ENCODE measurements at places on chromosomes 5 and 9.

- no peak for DNase-seq
These were observed 264.3 kb upstream of the PANK3 start for GRCh38 chr5:168843277-168844015.

GRCh38 chr9:97794666-97795065 is 58.4 kb upstream of the FOXE1 start:
- no peak for DNase-seq

- DNase-seq, result peak; percentile 2
These were observed 97.4 kb downstream of the CDH9 start for GRCh38 chr5:26940994-26941393.

GRCh38 chr9:79395228-79395627 is 176.5 kb upstream of the TLE4 start:
- no peak for DNase-seq

DNA sequence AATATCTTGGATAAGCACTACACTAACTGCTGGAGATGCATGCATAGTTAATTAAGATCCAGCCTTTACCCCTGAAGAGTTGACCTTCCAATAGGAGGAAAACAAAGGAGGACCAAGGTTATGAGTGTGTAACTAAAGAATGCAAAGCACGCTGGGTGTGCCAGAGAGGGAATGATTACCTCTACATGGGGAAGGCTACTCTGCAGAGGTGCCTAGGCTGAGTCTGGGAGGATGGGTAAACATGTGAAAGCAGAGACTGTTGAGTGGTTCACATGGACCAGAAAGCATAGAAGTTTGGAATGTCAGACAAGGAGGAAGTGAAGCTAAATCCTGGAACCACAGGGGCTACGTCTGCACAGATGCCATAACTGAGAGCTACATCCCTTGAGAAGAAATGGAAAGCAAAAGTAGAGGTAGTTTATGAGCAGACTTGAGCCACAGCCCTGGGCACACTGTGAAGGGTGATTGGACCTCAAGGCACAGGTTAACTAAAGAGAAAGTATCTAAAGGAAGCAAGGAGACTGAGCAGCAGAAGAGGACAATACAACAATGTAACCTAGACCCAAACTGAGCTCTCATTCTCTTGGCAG is 176.2 kb downstream of the DENND1A start:
- DNase-seq, result no peak

GRCh38 chr5:84794486-84795035 is 409.9 kb upstream of the EDIL3 start:
- DNase-seq, result no peak

GRCh38 chr9:129664746-129665388 is 580 bp upstream of the PRRX2 start:
- DNase-seq, result no peak

GRCh38 chr5:144092508-144092907 is 78.0 kb downstream of the YIPF5 start:
- no peak for DNase-seq

DNA sequence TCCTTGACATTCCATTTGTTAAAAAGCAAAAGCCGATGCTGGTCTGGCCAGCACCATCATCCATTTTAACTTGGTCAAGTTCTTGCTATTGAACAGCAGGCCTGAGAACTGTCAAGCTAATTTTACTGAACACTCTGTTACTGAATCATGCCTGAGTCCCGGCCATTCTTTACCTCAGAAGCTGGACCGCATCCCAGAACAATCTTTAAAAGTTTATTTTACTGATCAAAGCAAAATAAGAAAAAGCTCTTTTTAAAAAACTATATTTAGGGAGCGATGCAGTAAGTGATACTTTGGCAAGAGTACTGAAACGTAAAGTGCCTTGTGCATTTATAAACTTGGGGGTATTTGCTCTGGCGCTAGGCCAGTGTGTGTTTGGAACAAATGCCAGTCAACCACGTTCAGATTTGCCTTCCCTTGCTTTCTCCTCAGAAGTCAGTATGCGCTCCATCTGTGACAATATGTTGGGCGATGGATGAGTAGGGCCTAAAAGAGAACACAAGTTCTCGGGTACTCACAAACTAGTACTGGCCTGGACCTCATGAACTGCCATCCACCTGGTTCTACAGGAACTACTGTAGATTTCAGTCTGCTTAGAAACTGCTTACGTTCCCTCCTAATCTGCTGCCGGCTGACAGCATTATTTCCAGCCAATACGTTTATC is 161.9 kb downstream of the MAPKAP1 start:
- DNase-seq, result no peak

GRCh38 chr5:170115925-170116324 is 10.2 kb downstream of the FOXI1 start:
- DNase-seq, result no peak

DNA sequence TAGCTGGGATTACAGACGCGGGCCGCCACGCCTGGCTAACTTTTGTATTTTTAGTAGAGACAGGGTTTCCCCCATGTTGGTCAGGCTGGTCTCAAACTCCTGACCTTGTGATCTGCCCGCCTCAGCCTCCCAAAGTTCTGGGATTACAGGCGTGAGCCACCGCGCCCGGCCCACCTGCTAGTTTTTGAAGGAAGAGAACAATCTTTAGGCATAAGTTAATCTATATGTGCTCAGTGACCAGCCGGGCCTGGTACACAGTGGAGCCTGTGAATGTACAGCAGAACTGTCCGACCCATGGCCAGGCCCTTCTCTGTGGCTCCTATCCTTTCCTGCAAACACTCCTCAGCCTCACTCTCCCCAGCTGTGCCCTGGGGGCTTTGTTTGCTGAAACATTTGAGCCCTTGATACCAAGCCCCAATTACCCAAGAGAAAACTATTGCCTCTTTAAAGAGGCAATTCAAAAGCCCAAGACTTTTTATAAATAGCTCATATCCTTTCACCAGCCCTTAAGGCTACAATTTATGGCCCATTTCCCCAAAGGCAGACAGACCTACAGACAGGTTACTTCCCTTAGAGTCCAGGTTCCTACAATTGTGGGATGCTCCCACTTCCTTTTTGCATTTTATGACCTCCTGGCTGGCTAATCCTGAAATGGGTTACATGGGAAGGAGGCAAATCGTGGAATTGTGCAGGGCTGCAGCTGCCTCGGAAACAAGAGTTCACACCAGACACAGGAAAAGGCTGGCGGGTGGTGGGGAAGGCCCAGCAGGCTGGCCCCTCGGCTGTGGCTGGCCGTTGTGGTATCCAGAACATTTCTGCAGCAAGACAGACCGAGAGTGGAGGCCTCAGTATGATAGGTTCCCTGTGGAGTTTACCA is 37.5 kb downstream of the SPRY4 start:
- peak; percentile 38 for DNase-seq

DNA sequence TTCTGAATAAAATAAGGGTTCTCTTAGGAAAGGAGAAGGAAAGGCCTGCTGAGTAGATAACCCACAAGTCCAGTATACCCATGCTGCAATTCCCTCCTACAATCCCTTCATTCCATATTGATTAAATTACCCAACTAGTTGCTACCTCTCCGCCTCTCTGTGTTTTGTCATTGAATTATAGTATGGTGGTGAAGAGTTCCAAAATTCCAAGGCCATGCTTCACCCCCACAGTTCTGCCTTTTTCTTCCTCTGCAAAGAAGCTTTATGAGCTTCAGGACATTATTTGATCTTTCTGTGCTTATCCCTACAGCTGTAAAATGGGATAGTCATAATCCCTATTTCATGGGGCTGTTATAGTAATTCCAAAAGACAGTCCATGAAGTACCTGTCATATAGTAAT is 215.6 kb downstream of the ACTL7B start:
- DNase-seq, result no peak

DNA sequence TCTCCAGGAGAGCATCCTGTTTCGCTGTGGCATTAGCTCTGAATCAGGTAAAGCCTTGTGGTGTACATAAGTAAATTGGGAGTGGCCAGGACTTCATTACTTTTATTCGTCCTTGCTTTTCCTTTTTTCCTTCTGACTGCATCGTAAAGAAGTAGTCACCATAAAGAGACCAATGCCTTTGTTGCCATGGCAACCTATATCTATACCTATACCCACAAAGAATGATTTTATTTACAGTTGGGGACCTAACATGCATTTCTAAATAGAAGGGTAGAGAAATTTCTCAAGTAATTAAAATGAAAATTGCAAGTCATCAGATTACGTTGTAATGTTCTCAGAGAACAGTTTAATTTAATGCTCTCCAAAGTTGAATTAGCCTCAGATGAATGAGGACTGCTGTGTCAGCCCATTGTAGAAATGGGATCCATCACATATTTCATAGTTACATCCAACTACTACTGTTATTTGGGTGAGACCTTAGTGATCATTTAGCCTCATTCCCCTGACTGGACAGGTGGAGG is 18.6 kb downstream of the PTCD2 start:
- DNase-seq, result no peak

DNA sequence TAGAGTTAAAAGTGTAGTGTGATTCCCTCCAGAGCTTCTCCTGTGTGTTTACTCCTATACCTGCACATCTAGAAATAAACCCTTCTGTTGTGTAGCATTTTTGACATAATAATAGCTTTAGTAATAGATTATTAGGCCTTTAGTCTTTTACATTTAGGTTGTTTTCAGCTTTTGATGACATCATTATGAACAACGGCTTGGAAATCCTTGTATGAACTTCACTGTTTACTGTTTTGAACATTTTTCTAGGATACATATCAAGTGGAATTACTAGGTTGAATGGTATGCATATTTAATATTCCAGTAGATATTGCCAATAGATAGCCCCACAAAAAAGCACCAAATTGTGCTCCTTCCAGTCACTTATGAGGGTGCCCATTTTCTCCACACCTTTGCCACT is 174.0 kb downstream of the ARHGAP26 start:
- no peak for DNase-seq

Data from A673 (cell line).